ENCODE measurements at places on chromosomes 2 and 18.

DNA sequence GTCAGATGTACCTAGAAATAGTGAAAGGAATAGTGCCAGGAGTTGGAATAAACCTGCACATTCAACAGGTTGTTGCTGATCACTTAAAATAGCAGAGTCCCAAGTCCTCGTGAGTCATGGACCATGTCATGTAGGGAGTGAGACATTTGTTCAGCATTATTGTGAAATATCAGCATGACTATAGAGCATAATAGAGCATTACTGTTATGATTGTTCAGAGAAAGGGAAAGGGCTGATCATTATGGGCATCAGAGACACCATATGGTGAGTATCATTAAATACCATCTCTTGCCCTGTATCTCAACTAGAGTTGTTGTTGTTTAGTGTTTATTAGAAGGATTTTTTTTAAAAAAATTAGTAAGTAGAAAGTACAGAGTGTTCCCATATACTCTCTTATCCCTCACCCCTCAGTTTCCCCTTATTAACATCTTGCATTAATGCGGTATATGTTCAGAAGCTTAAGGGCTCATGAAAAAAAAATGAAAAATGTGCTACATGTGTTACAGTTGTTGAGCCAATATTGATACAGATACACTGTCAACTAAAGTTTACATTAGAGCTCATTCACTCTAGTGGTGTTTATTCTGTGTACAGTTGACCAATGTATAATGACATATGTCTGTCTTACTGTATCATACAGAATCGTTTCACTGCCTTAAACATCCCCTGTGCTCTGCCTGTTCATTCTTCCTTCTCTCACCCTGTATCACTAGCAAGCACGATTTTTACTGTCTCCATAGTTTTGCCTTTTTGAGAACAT, 5.7 kb downstream of the ELAC1 start:
- DNase-seq, result no peak

DNA sequence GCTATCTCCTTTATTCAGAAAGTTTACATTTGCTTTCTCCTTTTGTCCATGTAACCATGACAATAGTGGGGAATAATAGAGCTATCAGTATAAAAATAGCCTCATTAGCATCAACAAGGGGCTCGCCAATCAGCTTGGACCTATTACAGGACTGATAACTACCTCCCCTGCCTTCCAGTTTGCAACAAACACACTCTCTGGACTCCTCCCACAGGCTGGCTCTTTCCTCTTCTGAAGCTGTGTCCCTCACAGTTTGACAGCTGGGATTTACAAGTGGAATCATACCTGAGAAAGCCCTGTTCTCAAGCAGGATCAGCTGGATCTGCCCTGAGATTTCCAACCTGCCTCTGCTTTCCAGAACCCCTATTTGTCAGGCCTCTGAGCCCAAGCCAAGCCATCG, 162.5 kb downstream of the GRB14 start:
- DNase-seq, result no peak

GRCh38 chr2:216665242-216665641, 30.1 kb downstream of the IGFBP5 start:
- no peak for DNase-seq

- no peak for DNase-seq
These were observed 475.6 kb upstream of the MYT1L start for GRCh38 chr2:2806711-2807110.

GRCh38 chr2:38182492-38183003, 106.6 kb upstream of the CYP1B1 start:
- DNase-seq, result no peak

DNA sequence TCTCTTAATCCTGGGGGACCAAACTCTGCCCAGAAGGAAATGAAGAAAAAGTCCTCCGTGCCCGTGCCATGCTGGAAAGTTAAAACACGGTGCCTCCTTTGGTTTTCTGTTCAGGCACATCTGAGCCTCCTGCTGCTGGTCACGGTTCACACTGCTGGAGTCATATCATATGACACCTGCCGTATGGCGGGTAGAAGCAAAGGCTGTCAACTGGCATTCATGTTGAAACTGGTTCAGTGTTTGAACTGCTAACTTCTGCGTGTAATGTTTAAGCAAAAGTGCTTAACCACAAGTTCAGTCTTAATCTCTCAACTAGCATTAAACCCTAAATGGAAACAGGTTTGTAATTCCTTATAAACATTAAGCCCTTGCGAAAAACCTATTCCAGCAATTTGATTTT, 3.1 kb downstream of the STK39 start:
- no peak for DNase-seq

GRCh38 chr18:34221971-34222306, 2.8 kb downstream of the NOL4 start:
- no peak for DNase-seq

DNA sequence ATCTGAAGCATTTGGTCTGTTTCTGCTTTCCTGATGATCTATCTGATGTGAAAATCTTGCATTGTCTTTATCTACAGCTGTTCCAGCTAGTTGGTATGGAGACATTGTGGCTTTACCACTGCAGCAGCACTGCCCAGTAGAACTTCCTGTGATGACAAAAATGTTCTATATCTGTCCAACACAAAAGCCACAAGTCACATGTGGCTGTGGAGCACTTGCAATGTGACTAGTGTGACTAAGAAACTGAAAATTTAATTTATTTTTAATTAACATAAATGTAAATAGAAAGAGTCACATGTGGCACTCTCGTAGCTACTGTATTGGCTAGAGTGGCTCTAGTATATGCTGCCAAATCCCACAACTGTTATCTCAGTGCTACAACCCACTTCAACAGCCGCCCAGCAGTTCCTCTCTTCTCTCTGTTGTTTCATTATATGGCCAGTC, 425.7 kb downstream of the SETBP1 start:
- DNase-seq, result no peak

GRCh38 chr2:3602553-3603339, 7.8 kb downstream of the COLEC11 start:
- no peak for DNase-seq

DNA sequence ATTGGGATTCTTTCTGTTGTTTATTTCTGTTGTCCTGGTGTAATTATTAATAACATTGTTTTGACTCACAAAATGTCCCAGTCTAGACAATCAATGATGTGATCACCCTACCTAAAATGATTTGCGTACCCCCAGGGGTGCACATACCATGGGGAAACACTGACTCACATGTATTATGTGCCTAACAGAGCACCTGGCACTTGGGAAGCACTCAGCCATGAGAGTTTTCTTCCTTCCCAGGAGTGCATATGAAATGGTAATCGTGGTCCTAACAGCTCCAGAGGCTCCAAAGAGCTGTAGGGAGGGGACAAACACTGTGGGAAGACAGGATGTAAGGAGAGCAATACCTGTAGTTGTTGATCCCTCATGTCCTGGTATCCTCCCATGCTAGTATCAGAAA, 187.8 kb upstream of the ERBB4 start:
- no peak for DNase-seq

DNA sequence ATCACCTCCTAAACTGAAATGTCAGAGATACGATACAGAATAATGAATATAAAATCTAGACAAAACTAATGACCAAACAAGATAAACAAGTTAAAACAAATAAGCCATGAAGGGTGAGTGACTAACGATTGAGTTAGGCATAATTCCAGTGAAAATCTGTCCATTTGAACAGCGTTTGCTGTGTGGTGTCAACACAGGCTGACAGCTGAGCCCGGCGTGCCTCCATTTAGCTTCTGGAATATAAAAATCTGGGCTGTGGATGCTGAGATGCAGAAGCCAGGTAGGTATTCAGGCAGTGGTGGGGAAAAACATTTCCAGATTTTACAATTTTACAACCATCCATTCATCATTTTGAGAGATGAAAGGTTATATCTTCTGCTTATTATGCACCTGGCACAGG, 2041.4 kb upstream of the CELF4 start:
- DNase-seq, result no peak

- DNase-seq, result no peak
These were observed 19.1 kb downstream of the MAP2 start for GRCh38 chr2:209442939-209443338.

GRCh38 chr2:196341277-196341841, 170.0 kb upstream of the STK17B start:
- no peak for DNase-seq

DNA sequence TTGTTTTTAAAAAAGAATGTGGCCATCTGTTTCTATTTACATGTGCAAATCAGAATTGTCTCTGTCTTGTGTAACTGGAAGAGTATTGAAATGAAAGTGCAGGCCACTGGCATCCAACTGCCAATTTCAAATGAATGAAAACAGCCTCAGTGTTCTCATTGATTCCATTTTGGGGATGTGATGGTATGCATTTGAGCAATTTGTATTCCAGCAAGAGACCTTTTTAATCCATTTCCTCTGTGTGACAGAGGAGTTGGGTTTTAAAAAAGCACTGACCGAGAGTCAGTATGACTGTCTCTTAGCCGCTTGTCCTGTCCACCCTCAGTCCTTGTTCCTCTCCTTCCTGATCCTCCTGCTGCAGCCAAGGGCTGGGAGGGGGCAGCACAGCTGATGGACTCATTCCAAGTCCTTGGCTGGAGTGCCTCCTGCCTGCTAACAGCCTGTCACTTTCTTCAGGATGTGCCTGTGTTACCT, 50.0 kb downstream of the ASAP2 start:
- DNase-seq, result no peak

GRCh38 chr18:57002627-57003026, 144.3 kb upstream of the BOD1L2 start:
- no peak for DNase-seq

DNA sequence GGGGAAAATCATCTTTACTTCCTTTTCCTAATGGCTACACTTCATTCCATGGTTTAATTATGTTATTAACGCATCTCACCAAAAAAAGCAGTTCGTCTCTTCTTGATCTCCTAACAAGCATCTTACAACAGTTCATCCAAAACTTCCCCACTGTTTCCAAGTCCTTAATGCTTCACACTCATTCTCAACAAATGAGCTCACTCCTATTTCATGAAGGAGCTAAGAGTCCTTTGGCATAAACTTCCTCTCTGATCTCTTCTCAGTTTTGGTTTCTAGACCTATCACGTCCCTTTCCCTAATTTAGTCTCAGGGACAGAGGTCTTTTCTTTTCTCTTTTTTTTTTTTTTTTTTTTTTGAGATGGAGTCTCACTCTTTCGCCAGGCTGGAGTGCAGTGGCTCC, 205.9 kb upstream of the SLC39A10 start:
- DNase-seq, result no peak

- DNase-seq, result no peak
These were observed 41.0 kb downstream of the ABHD3 start for GRCh38 chr18:21663578-21663977.

DNA sequence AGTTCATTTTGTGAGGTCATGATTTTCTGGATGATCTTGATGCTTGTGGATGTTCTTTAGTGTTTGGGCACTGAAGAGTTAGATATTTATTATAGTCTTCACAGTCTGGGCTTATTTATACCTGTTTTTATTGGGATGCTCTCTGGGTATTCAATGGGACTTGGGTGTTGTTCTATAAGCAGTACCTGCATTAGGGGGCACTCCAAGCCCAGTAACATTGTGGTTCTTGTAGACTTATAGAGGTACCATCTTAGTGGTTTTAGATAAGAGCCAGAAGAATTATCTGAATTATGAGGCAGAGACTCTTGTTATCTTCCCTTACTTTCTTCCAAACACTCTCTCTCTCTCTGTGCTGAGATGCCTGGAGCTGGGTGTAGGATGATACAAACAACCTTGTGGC, 470.0 kb downstream of the PIK3C3 start:
- no peak for DNase-seq

GRCh38 chr2:232318169-232318855, 60.2 kb upstream of the ALPP start:
- DNase-seq, result no peak

- DNase-seq, result peak; percentile 57
These were observed 100.7 kb upstream of the CCDC195 start for GRCh38 chr2:224816816-224817215.

DNA sequence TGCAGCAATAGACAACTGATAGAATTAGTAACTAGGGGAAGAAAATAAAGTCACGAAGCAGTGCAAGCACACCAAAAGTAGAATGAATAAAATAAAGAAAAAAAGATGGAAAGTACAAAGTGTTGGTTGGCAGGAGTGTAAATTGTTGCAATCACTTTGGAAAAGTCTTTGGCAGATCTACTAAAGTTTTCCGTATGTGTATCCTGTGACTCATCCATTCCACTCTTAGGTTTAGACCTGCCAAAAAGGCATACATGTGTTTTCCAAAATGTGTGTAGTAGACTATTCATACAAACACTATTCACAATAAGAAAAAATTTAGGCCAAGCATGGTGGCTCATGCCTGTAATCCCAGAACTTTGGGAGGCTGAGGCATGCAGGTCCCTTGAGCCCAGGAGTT, 282.1 kb upstream of the FSIP2 start:
- DNase-seq, result no peak

DNA sequence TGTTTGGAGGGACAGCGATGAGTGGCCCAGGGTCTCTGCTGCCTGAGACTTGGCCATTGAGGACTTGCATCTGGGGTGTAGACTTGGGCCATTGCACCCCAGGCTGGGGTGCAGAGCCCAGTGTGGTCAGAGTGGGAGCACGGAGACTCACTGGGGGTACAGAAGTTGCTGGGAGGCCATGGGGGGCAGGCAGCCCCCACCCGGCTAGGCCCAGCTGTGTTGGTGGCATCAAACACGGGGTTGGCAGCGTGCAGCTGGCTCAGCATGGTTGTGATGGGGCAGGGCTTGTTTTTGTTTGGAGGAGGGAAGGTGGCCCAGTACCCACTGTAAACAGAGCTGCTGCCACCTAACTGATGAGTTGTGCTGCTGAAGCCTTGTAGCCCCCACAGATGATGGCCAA, 42.1 kb downstream of the GLI2 start:
- no peak for DNase-seq

DNA sequence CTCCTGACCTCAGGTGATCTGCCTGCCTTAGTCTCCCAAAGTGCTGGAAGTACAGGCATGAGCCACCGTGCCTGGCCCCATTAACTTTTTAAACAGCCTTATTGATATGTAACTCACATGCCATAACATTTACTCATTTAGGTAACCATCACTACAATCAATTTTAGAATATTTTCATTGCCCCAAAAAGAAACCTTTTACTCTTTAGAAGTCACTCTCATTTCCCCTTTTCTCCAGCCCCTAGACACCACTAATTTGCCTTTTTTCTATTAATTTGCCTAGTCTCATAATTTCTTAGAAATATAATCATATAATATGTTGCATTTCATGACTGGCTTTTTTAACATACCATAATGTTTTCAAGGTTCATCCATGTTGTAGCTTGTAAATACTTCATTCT, 57.2 kb upstream of the TACR1 start:
- DNase-seq, result no peak

Data from AG09309 (cell line).